ENCODE measurements at places on chromosomes 4 and X.
A peak's percentile ranks its signal among the peaks of the same experiment; 100 is the strongest.

DNA sequence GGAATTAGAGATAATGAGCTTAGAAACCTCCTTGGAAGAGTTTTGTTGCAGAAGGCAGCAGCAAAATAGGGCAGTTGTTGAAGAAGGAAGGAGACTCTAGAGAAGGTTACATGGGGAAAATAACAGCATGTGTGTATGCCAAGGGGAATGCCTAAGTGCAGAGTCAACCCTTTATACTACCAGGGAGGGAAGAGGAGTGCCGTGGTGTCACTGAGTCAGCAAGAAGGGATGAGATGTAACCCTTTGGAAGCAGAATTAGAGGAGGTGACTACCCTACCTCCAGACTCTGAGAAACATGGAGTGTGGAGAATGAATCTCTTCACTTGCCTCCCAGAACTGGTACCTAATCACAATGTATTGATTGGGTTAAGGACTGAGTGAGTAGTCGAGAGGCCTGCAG lies 6.7 kb upstream of the GABRE start:
- peak; percentile 12 for DNase-seq

- peak; percentile 49 for DNase-seq
Measured at GRCh38 chr4:154743683-154744340, at the start of gene LRAT. LRAT (plus strand) TSS chr4:154744000; CDS start chr4:154744327, 327 bp downstream.

- DNase-seq: no peak
Measured at GRCh38 chrX:7709845-7710244, 133.1 kb upstream of the VCX start.

DNA sequence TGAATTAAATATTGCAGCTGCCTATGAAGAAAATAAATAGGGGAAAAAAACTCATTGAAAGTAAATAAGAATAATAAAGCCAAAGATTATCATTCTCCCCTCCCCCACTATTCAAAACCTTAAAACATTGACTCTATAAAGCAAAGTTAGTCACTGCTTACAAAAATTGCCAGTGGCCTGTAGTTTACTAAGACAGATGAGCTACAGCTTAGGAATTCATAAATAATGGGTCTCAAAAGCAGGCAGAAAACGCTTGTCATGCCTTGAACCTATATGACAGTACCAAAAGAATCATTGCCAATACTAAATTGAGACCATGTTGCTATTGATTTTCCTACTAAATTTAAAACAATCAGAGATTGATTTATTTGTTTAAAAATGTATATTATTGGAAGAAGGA lies 78.9 kb downstream of the SLC10A7 start:
- DNase-seq: no peak

- DNase-seq: no peak
Measured at GRCh38 chr4:169741569-169741968, 16.2 kb downstream of the HPF1 start.

DNA sequence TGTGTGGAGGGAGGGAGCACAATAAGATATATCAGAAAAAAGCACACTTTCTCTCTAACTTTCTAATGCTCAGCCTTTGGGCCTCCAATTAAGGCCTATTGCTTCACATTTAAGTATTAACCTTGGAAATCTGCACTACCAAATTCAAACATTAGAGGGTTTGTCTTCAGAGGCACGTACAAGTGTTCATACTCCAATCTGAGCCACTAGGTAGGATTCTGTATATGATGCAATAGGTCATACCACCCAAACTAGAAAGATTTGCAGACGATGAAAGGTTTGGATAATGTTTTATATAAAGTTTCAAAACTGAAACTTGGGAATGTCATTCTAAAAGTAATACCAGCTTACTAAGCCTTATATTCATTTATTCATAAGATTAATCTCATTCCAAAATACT lies 106.4 kb downstream of the MID1 start:
- DNase-seq: peak; percentile 3

DNA sequence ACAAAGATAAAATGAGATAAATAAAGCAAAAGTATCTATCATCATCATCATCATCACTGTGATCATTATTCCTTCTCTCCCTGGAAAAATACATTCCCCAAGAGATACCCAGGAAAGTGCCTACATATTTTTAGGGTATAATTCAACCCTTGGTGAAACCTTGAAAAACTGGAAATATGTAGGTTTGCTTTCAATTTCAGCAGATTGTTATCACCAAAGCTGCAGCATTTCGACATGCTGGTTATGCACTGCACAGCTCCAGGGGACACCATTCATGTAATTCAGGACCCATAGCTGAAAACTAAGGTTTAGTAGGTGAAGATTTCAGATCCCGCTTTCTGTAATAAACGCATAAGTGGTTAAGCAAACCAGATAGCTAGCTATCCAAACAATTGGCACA lies 28.4 kb upstream of the FBXW7 start:
- no peak for DNase-seq

GRCh38 chrX:113001836-113002235 lies 161.2 kb upstream of the AMOT start:
- peak; percentile 4 for DNase-seq

DNA sequence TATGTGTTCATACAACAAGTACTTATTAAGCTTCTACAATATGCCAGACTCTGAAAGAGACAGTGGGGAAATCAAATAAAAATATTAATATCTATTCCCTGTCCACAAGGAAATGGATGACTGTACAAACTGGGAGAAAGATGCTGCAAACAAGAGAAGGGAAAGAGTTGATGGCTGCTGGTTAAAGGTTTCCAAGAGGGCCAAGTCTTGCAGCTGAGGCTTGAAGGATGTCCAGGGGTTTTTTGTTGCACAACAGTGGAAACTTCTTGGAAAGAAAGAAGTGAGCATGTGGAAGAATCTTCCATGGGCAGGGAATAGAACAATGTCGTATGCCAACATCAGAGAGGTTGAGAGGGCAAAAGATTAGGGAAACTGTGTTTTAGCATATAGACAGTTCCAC lies 95.8 kb downstream of the MID1 start:
- no peak for DNase-seq

GRCh38 chrX:19064175-19064574 lies 58.1 kb downstream of the ADGRG2 start:
- DNase-seq: peak; percentile 91

DNA sequence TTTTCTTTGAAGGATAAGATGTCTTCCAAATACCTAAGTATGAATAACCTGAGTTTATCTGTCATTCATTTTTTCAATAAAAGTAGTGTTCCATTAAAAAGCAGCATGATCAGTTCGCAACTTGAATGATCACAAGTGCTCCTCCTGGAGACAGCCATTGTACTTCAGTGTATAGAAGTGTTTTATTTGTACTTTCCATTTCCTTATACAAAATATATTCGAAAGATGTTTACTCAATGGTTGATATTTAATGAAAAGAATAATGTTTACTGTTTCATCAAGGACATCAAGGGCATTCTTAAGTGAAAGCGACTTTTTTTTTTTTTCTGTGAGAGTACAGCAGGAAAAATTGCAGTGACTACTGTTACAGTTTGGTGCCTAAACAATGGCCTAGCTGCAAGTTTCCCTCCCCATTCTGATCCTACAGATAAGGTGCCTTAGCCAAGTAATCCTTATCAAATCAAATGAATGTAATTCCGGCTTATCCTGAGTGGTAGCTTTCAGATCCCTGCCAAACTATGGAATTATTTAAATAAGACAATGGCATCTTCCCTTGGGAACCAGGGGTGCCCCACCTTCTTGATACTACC lies 69.0 kb upstream of the IL15 start:
- DNase-seq: peak; percentile 27

- DNase-seq: no peak
Measured at GRCh38 chr4:186617921-186618320, 62.6 kb upstream of the MTNR1A start.

DNA sequence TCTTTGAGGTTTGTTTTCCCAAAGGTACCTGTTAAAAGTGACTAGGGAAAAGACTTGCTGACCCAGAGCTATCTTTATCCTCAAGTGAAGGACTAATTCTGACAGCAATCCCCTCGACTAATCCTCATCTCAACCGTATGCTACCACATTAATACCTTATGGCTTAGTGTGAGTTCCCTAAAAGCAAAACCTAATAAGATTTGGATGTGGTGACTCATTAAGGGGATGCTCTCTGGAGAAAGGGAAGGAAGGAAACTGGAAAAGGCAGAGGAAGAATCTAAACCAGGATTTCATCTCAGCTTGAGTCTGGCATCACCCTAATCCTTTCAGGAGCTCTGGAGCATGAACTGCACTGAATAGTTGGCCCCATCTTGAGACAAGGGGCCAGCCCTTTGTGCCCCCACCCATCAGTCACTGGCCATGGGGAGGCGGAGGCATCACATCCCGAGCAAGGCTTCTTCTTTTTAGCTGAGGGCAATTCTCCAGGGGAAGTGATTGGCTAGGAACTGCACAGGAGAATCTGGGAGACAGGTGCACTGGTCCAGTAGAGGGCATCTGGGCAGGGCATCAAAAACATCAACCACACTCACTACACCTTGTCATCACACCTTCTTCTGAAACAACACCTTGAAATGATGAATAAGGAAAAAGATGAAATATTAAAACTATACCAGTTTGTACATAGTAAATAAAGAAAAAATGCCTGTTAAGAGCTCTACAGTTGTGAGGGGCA lies 6.9 kb upstream of the BBS7 start:
- DNase-seq: peak; percentile 97

DNA sequence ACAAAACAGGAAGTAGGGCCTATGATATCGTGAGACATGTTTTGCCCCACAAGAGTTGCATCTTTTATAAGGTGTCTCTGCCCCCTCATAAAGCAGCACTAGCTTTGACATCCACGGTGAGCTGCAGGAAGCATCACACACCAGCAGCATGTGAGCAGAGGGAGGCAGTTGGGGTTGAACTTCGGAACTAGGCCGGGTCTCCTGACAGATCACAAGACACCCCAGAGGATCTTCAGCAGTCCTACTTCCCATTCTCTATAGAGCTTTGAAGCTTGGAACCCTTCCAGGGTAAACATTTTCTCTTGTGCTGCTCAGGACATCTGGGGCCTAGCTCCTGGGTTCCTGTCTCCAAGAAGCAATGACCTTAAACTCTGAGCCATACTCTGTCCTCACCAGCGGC lies 27.5 kb downstream of the YY2 start:
- no peak for DNase-seq

DNA sequence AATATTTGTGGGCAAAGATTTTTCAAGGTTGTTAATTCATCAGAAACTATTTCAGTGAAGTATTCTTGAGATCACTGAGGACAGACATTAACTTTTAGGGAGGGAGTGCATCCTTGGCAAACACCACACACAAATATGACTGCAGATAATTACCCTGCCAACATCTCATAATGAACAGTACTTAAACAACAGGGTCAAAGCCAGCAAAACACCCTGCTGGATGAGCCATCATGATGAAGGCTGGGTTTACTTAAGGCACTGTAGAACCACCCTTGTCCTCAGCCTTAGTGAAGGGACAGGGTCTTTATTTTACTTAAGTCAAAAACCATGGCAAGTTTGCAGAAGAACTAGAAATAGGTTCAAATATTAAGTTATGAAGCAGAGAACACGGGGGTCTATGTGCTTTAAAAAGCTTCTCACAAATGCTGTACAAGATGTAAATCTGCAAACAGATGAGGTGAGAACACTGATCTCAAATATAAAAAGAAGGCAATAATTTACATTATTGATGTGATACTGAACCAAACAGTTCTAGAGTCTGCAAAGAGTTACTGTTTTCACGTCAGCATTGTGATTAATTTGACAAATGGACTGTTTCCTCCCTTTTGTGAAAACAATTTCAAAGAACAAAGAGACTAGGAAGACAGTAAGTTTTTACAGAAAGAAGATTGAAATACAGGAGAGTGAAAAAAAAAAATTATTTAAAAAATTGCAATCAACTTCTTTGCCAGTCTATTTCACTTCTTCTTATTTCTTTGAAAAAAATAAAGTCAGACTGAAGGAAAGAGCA lies 28.2 kb downstream of the TAPT1 start:
- peak; percentile 22 for DNase-seq

- DNase-seq: no peak
Measured at GRCh38 chr4:128688846-128689437, 120.6 kb upstream of the JADE1 start.

DNA sequence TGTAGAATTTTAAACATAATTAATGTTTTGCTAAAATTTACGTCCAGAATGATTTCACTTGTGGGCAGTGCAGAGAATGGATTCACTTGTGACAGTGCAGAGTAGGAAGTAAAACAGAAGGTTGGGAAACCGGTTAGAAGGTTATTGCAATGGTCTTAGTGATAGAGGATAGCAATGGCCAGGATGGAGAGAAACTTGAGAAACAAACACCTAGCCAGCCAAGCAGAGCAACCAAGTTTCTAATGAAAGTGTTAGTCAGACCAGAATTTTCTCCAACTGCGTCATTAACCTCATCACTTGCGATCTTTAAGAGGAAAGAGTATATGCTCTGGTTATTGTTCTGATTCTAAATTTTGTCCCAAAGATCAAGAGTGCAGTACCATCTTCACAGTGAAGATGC lies 50.0 kb upstream of the TBC1D9 start:
- DNase-seq: no peak

DNA sequence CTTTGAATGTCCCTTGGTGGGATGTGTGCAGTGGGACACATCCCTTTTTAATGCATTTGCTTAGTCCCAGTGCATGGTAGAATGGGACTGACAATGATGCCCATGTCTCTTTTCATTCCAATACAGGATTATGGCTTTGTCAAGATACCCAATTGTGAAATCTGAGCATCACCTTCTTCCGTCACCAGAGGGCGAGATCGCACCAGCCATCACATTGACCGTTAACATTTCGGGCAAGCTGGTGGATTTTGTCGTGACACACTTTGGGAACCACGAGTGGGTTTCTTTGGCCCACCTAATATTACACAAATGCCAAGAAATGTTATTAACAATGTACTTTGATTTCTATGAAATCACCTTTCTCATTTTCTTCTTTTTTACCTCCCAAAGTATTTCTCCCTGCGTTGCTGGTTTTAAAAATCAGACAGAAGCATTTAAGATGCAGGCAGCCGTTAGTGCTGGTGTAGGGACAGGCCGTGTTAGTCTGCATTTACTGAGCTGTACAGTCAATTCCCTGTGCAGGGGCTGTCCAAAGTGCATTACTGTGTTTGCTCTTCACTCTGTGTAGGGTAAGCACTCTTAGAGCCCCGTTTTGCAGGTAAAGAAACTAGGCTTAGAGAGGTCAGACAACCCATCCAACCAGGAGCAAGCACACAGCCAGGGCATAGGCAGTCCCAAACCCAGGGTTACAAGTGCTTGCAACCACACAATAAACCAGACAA lies 46.5 kb downstream of the CWH43 start:
- DNase-seq: peak; percentile 49

DNA sequence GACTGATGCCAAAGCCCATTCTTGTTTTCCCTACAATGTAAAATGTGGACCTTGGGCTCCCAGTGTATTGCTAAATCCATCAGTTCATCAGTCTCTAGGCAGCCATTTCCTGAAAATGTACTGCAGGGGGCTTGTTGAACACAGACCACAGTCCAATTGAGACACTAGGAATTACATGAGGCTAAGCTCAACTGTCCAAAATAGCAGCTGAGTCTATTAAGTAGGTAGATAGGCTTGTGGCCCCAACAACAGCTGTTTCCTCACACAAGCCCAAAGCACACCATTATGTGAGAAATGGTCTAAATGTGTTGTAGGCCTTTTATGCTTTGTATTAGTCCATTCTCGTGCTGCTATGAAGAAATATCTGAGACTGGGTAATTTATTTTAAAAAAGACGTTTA lies 60.0 kb upstream of the PAK3 start:
- no peak for DNase-seq
